ENCODE measurements at places on chromosomes 2 and 18.

- DNase-seq: no peak
Observed at GRCh38 chr2:239957681-239958472, 67.3 kb downstream of the NDUFA10 start.

- no peak for DNase-seq
Observed at GRCh38 chr2:119691651-119692245, 12.7 kb downstream of the TMEM177 start.

- DNase-seq: no peak
Observed at GRCh38 chr2:70514612-70515055, 39.0 kb downstream of the TGFA start.

- DNase-seq: no peak
Observed at GRCh38 chr18:30234755-30235154, 807.8 kb downstream of the DSC3 start.

DNA sequence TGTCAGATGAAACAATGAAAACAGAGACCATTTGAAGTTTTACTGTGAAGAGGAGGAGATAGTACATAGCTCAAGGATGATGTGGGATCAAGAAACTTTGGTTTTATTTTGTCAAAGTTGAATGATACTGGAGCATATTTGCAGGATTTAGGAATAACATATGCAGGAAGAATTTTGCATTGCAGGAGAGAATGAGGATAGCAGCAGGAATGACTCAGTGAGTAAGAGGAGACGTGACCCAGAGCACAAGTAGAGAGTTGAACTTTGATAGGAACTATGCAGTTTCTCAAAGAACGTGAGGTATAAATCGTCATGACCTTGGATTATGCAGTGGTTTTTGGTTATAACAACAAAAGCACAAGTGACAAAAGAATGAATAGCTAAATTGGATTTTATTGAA, 47.7 kb downstream of the MAPRE2 start:
- no peak for DNase-seq

DNA sequence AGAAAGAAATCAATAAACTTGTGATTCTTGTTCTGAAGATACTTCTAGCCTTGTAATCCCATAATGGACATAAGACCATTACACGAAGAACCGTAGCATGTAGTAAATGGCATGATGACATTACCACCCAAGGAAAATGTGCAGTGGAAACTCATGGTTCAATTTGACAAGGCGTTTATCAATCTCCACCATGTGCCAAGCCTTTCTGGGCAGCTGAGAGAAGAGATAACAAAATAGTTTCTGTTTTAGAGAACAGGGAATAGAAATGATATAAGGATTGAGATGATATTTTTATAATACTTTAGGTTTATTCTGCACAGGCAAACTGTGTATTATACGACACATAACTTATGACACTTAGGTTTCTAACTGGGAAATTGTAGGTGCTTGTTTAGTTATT, 19.2 kb downstream of the ABI2 start:
- DNase-seq: no peak

DNA sequence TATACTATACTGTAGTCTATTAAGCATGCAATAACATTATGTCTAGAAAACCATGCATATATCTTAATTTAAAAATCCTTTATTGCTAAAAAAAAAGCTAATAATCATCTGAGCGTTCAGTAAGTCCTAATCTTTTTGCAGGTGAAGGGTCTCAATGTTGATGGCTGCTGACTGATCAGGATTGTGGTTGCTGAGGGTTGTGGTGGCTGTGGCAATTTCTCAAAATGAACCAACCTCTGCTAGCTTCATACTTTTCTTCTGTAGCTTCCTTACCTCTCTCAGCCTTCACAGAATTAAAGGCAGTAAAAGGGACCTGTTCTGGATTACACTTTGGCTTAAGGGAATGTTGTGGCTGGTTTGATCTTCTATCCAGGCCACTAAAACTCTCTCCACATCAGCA, 235.8 kb downstream of the NBAS start:
- DNase-seq: no peak

DNA sequence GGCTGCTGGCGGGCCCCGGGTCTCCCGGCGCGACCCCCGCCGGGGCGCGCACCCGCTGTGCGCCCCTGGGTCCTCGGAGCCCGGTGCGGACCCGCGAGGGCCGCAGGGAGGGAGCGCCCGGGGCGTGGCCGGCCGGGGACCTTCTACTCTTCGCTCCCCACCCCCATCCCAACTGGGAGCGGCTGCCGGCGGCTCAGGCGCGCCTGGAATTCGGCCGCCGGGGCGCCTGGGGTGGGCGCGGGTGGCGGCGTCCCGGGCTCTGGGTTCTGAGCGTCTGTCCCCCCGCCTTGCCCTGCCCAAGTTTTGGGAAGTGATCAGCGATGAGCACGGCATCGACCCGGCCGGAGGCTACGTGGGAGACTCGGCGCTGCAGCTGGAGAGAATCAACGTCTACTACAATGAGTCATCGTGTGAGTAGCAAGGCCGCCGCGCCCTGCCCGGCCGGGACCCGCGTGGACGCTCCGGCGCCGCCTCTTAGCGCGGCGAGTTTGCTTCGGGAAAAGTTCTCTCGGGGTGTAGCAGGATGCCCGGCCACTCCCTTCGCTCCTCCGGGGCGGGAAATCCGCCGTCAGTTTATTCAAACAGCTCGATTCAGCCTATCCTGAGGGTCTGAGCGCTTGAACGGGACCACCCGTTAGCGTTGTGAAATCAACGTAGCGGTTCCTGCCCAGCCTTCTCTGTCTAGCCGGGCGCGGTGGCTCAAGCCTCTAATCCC, 502 bp downstream of the TUBB6 start:
- no peak for DNase-seq

GRCh38 chr18:69946608-69947155, 991 bp downstream of the CD226 start:
- no peak for DNase-seq

DNA sequence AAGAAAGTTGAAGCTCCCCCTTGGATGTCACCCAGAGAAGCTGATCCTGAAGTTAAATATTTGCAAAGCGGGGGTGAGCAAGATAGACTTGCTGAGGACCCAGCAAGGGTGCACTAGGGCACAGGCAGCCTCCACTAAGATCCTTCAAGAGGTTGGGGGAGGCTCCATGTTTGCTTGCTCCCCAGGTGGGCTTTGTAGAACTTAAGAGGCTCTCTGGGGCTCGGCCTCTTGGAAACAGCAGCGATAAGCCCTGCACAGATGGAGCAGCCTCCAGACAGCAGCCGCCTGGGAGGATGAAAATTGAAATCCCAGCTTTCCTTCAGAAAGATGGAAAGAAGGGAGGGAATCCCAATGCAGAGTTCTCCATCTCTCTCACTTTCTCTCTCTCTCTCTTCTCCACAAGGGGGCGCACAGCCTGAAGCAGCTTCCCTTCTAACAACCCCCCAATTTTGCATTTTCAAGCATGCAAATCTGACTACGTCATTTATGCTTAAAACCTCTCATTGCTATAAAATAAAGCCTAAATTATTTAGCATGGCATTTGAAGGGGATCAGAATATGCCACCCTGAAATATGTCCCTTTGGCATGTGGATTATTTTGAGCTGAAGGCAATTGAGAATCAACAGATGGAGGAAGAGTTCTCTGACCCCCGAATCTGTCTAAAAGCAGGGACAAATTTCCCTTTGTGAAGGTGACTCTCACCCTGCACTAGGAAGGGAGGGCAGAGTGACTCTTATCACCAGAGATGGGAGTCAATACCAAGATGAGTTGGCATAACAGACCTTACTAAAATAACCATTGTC, 185.7 kb upstream of the KLHL29 start:
- no peak for DNase-seq

DNA sequence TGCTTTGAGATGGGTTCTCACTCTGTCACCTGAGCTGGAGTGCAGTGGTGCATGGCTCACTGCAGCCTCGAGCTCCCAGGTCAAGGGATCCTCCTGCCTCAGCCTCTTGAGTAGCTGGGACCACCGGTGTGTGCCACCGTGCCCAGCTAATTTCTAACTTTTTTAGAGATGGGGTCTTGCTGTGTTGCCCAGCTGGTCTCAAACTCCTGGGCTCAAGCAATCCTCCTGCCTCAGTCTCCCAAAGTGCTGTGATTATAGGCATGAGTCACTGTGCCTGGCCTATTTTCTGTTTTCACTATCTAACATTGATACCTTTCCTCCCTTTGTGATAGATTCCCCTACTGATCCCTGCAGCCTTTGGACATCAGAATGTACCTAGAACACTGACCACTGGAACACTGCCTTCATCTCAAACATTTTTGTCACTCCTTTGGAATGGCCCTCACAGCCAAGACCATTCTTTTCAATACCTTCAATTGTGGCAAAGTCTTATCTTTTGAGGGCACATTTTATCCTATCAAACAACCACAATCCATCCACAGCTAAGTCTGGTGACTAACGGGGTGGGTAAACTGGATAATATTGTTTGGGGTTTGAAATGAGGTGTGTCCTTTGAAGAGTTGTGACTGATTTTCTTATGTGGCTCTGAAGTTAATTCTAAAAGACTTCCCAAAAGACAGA, 43.7 kb downstream of the EPAS1 start:
- no peak for DNase-seq

GRCh38 chr2:219713110-219713509, 85.7 kb downstream of the SLC4A3 start:
- no peak for DNase-seq

DNA sequence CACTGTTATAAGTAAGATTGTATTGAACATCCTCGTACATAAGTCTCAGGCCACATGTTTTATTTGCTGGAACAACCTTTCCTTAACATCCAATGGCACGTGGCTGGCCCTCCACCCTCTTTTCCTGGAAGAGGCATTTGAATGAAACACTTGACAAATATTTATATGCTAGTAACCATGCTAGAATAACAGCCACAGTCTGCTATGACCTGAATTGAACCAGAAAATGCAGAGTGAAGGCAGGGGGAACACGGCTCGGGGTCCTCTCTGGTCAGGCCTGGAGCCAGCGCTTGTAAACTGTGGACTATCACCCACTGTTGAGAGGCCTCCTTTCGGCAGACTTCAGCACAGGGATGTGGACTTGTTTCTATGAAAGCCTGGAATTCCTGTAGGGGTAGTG, 198.2 kb upstream of the COPS8 start:
- DNase-seq: no peak

DNA sequence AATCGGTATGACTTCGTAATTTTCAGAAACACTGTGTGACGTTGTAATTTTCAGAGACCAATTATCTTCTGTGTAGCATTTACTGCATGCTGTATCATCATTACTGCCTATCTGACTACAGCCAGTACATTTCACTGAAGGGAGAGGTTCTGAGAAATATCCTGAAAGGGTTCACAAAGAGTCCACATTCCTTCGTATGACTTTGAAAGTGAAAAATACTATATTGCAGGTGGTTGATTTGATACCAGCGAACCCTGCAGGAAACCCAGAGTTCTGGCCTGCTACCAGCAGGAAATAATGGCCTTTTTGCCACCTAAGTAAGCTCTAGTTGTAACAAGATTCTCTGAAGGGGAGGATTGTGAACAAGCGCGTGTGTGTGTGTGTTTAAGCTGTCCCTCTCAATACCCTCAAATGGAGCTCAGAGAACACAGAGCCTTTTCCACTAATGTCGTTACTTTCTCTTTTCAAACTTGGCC, 155.5 kb downstream of the ARHGAP28 start:
- no peak for DNase-seq

DNA sequence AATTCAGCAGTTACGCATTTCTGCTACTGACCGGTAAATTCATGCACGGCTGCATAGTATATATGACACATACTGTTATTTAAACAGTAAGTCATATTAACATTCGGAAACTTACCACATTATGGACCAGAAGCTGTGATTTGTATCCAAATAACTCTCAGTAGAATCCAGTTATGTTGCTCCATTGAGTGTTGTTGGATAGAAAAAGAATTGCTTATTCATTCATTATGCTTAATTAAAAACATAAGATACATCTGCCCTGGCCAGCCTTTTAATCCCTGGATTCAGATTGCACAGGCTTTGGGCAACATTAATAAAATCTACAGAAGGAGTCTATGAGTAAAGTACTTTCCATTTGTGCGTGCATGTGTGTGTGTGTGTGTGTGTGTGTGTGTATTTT, 111.3 kb downstream of the CPS1 start:
- no peak for DNase-seq

DNA sequence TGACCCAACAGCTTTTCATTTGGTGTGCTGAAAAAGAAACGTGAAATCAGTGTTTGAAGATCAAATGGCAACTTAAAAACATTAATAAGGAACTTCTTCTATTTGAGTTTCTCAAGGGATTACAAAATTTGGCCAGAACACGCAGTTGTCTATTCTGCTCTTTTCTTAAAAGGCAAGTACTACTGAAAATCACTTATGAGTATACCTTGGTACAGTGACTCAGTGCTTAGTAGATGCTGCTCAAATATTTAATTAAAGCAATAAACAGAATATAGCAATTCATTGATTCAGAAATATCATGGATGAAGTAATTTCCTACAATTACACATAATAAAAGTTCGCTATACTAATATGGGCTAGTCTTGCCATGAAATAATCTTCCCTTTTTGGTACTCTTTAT, 38.2 kb upstream of the MCM6 start:
- DNase-seq: no peak

DNA sequence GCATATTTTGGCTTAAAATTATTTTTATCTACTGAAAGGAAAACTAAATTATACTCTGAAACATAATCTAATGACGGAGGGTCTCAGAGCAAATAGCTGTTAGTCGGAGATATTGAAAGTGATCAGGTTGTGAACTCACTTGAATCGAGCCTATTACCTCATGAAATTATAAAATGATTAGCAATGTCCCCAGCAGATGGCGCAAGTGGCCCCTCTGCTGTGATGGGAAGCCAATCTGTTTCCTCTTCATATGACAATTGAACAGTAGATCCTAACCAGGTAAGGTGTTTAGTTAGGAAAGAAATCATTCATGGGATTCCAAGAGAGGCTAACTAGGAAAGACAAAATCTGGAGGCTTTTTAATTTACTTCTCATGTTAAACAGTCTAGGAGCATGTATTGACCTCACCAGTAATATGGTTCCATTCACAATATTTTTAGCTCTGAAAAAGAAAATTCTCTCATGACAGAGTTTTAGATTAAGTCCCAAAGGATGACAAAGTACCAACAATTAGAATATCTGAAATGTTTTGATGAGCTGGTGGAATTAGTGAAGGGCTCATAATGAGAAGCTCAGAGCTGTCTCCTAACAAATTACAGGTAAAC, 29.9 kb upstream of the MPPE1 start:
- peak; percentile 34 for DNase-seq

DNA sequence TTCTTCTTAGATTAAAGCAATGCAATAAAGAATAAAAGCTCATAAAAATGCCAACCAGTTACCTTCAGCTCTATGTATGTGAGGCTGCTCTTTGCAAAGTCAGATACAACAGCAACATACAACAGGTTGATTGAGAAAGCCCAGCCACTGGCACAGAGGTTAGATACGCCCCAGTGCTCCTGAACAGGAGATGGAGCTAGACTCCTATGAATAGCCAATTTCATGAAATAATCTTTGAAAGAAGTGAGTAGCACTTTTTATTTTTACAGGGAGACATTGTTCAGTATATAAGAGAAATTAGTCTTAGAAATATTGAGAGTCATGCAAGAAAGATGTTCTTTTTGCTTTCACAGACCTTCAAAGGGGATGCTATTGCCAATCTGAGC, 362.4 kb upstream of the MEX3C start:
- no peak for DNase-seq

GRCh38 chr2:97966545-97967215, 29.1 kb downstream of the TMEM131 start:
- no peak for DNase-seq
